ENCODE measurements at places on chromosomes 12 and 14.
A peak's percentile ranks its signal among the peaks of the same experiment; 100 is the strongest.

DNA sequence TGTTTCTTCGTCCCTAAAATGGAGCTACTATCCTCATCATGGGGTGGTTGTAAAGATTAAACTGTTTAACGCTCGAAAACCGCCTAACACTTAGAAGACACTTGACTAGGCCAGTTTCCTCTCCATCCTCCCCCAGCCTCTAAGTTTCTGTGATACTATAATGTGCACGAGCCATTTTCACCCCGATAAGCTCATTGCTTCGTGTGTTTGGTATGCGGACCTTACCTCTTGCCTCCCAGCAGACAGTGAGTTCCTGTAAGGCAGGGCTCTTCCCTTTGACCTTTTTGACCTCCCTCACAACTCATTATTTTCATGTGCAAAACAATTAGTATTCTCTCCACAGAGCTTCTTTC is 499 bp upstream of the GXYLT1 start:
- no peak for DNase-seq

GRCh38 chr12:47376927-47377326 is 297.2 kb upstream of the AMIGO2 start:
- DNase-seq: no peak

GRCh38 chr14:66483322-66483721 is 2.8 kb upstream of the CCDC196 start:
- no peak for DNase-seq

- DNase-seq: no peak
These were observed 43.8 kb upstream of the TSPAN11 start for GRCh38 chr12:30882706-30883105.

DNA sequence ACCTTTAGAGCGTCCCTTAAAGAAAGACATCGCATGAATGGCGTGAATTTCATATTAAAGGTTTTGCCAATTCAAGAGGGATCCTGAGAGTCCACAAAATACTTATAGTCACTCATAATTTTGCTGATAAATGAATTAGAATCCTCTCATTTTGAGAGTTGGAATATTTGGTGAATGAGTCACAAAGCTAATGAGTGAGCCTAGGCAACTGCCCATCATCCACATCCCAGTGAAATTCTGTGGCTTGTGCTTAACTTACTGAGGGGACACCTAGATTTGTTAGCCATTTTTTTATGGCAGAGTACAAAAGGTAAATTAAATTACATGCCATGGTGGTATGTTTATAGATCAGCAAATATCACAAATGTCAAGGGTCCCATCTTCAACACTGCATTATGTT is 12.7 kb upstream of the NOXRED1 start:
- DNase-seq: no peak

DNA sequence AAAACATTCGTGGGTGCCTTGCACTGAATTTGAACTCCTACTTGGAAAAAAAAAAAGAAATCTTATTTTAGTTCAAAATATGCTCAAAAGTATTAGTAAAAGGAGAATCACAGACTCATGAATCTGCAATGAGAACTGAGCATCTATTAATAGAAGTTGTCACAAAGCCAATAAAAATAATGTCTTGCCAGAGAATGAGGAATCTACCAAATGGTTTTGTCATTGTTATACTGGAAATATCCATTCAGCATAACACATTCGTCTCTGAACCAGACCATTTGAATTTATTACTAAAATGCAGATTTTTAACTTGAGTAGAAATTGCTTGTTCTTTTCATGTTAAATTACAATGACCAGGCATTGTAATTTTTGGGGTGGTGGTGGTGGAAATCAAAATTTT is 11.6 kb upstream of the PTPRB start:
- DNase-seq: no peak

DNA sequence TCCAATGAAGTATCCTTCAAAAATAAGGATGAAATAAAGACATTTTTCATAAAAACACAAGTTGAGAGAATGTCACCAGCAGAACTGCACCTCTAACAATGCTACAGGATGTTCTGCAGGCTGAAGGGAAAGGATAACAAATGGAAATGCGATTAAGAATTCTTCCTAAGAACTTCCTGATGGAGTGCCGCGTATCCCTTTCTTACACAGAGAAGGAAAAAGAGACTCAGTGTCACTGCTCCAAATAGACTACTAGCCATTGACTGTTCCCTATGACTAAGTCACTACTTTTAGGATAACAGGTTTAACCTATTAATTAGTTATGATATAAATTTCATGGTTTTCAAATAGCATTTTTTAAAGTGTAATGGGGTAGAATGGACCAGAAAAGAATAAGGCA is 3.2 kb downstream of the ANO2 start:
- DNase-seq: no peak

DNA sequence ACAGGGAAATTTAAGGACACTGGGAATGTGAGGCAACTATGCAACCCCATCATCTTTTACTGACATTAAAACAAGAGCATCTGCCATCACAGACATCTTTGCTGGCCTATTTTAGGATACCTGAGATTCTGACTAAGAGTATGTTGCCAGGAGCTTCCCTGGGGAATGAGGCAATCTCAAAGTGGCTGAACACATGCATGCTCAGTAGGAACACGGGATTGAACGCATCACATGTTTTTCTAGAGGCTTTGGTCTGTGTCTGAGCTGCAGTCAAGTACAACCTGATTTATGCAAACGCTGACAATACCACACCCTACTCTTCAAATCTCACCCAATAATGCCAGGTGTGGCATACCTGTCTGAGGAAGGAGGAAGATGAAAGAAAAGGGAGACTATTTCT is 416.5 kb downstream of the NELL2 start:
- no peak for DNase-seq

DNA sequence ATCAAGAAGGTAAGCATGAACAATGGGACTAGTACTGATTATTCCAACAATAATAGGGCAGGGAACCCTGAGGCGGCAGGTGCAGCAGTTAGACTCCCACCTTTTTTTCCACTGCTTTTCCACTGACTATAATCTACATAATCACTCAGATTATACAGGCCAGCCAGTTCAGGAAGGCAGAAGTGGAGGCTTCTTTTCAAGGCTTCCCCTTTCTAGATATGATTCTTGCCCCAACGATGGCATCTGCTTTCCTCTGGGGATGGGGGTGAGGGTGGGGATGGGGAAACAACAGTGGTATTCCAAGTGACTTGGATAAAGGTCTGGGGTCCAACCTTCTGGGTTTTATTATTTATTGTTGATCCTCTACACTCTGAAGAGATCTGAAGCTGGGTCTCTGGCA is 331 bp downstream of the NCKAP1L start:
- DNase-seq: no peak

DNA sequence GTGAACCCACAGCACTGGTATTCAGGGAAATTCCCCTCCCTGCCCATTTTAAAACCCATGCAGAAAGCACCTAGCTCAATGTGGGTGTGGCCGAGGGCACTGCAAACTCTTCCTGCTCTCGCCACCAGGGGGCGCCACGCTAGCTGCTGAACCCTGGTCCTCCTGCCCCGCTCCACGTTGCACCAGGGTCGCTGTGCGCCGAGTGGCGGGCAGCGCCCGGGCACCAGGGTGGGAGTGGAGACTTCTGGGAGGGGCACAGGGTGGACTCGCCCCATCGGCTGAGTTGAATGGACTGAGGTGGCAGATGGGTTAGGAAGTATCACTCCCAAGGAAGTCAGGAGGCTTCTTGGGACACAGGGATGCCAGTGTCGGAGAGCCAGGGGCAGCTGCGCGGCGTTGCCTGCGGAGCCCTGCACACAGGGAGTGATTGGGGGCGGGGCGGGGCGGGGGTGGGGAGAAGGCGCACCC is 48.1 kb upstream of the BCL11B start:
- peak; percentile 44 for DNase-seq

DNA sequence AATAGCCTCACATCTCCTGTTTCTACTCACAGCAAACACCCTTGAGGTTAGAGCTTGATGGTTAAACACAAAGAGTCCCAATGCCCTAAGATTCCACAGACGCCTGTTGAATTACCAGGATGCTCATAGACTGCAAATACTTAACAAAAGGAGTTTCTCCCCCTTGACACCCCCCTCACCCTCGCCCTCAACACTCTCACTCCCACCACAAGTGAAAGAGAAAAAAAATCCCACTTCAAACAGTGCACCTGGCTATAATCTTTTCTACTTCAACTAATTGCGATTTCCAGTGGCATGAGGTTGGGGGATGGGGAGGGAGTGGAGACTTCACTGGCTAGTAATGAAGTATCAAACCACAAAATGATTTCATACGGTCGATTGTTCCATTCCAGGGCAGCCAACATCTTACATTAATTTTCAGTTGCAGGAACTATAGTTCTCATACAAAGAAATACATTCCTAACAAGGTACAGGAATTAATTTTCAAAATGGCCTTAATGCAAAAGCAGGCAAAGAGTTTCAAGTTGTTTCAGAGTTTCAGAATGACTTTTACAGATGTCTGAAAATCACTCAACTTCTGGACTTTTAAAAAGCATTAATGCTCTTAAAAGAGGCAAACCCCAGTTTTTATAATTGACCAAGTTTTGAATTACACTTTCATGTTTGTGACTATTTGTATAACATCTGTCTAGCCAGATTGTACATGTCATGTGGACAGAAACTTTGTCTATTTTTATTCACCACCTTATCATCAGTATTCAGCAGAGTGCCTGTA is 390.7 kb downstream of the C12orf75 start:
- no peak for DNase-seq

GRCh38 chr12:104933778-104934177 is 24.3 kb downstream of the SLC41A2 start:
- DNase-seq: no peak

- DNase-seq: peak; percentile 51
These were observed 87.6 kb downstream of the SEC23A start for GRCh38 chr14:39015360-39015961.

DNA sequence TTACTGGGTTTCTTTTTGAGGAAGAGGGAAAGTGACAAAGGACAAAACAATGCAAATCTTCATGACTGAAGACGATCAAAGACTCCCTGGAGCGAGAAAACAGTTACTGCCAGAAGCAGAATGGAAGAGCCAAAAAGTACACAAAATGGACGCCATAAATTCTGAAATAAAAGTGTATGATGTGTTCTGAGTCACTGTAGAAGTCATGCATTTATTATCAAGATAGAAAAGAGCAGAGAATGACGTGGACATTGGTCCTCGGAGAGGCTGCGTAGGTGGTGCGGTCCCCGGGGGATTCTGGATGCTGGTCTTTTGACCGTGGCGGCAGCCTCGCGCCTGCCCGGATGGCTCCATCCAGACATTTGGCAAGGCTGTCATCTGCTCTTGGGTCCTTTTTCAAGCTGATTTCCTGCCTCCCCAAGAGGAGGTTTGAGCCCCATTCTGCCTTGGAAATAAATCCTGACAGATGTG is 52.8 kb downstream of the C14orf132 start:
- DNase-seq: no peak

DNA sequence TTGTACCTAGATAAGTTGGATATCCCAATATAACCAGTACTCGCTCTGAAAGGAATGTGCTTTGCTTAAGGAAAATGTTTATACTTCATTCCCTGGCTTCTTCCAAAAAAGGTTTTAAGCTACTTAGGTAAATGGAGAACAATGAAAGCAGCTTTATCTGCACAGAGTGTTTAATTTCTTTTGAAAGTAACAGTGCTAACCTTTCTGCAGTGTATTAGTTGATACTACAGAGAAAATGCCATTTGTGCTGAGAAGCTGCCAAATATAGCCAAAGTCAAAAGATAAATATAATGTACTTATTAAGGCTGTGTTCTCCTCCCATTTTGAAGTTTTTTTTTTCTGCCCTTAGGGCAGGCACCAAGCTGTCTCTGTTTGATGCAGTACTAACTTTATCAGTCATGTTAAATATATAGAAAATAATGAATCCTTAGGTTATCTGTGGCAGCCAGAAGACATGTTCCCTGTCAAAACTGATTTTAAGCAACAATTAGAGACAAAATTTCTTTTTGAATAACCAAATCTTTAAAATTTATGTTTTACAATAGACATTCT is 145.4 kb upstream of the KITLG start:
- DNase-seq: no peak

- DNase-seq: no peak
These were observed 54.9 kb downstream of the TRMT5 start for GRCh38 chr14:60926002-60926401.

GRCh38 chr14:22986508-22987054 is 4.2 kb upstream of the AJUBA start:
- peak; percentile 93 for DNase-seq

DNA sequence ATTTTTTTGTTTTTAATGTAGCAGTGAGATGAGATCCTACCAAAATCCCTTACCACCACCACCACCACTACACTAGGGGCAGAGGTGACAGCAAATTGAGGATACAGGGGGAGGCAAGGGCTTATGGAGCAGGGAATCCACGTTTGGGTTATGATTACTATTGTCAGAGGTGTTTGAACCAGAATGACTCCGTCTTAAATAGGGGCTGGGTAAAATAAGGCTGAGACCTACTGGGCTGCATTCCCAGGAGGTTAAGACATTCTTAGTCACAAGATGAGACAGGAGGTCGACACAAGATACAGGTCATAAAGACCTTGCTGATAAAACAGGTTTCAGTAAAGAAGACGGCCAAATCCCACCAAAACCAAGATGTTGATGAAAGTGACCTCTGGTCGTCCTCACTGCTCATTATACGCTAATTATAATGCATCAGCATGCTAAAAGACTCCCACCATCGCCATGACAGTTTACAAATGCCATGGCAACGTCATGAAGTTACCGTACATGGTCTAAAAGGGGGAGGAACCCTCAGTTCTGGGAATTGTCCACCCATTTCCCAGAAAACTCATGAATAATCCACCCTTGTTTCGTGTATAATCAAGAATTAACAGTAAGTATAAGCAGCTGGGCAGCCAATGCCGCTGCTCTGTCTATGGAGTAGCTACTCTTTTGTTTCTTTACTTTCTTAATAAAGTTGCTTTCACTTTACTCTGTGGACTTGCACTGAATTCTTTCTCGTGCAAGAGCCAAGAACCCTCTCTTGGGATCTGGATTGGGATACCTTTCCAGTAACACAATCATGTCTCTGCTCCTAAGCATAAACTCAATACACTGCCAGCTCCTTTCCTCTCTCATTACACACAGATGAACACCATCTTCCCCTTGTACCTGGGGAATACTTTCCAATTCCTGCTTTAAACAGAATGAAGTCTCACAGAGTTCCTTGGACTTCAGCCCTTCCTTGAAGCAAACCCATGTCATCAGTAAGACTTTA is 16.7 kb upstream of the CRY1 start:
- DNase-seq: no peak

GRCh38 chr12:75979181-75979580 is 52.4 kb downstream of the PHLDA1 start:
- DNase-seq: no peak

DNA sequence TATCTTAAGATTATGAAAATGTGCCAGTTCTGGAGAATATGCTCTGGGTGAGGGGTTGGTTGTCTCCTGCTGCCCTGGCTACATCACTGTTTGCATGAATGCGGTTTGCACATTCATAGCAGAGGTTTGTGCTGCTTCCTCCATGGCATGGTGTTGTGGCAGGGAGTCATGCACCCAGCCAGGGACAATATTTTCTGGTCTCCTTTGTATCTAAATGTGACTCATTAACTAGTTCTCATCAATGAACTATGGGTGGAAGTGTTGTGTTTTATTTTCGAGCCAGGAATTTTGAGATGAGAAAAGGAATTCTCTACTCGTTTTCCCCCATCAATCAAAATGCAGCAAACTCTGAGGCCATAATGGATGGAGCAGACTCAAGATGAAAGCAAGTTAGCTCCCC is 527.3 kb downstream of the SNAPC1 start:
- no peak for DNase-seq

Data from CD8-positive, alpha-beta T cell (primary cell).